ENCODE measurements at places on chromosomes 12 and 14. TPM values are rescaled to one million over a fixed set of nuclear protein-coding genes. Genes with fewer than 3 reads are reported as not detected.

The EFS gene
- 10.8 TPM for total RNA-seq

The LTBR gene
- total RNA-seq, result 180 TPM

The NFATC4 gene
- total RNA-seq, result 148 TPM

The SLC17A8 gene
- not detected for total RNA-seq

The CORO1C gene
- total RNA-seq, result 194 TPM

The PMEL gene
- 2.9 TPM for total RNA-seq

The TRIM9 gene
- 31.2 TPM for total RNA-seq

The DHRS2 gene
- total RNA-seq, result 0.43 TPM

The GAS2L3 gene
- total RNA-seq, result 65.9 TPM

The GNB3 gene
- total RNA-seq, result 3.3 TPM

The PPP2R3C gene
- 27.3 TPM for total RNA-seq

The BCDIN3D gene
- 6.0 TPM for total RNA-seq

The CELA1 gene
- not detected for total RNA-seq

The TDP1 gene
- 13.6 TPM for total RNA-seq

The ADAMTS20 gene
- not detected for total RNA-seq

The NEK9 gene
- 119 TPM for total RNA-seq

The GZMB gene
- total RNA-seq, result 2.8 TPM

The SERPINA9 gene
- not detected for total RNA-seq

The SVOP gene
- total RNA-seq, result 0.03 TPM

The HSPB8 gene
- total RNA-seq, result 58.1 TPM

The FAM222A gene
- total RNA-seq, result 11.0 TPM

The GSG1 gene
- 0.83 TPM for total RNA-seq

The SPIC gene
- total RNA-seq, result not detected

The BEST3 gene
- 0.46 TPM for total RNA-seq

The ITPK1 gene
- 187 TPM for total RNA-seq

The SMOC1 gene
- total RNA-seq, result 3.1 TPM
